ENCODE measurements at places on chromosomes 5 and 9. TPM values are rescaled to one million over a fixed set of nuclear protein-coding genes. Genes with fewer than 3 reads are reported as not detected.

FOXD4 gene
- total RNA-seq, result not detected

ENG gene
- total RNA-seq, result 6.8 TPM

CYLC2 gene
- total RNA-seq, result not detected

SLC34A1 gene
- not detected for total RNA-seq

GRCh38 chr9:71349218-71349617 is 227.8 kb upstream of the TRPM3 start:
- no peaks in the 10 kb centered on the region for H3K36me3 ChIP-seq
- no peak for DNase-seq
- no peak overlapping the region for H3K4me3 ChIP-seq
- no peaks in the 10 kb centered on the region for H3K4me1 ChIP-seq
- H3K27me3 ChIP-seq, result no peaks in the 10 kb centered on the region

- no peaks in the 10 kb centered on the region for H3K36me3 ChIP-seq
- no peak overlapping the region for H3K4me3 ChIP-seq
- H3K4me1 ChIP-seq, result no peaks in the 10 kb centered on the region
- peaks cover 3% of the 10 kb centered on the region for H3K27me3 ChIP-seq
Observed at GRCh38 chr5:174086751-174087150, 41.2 kb downstream of the NSG2 start.

- H3K4me3 ChIP-seq, result no peak overlapping the region
- no peaks in the 10 kb centered on the region for H3K4me1 ChIP-seq
- H3K36me3 ChIP-seq, result no peaks in the 10 kb centered on the region
- no peak overlapping the region for H3K27ac ChIP-seq
- no peaks in the 10 kb centered on the region for H3K27me3 ChIP-seq
- DNase-seq, result no peak
Observed at GRCh38 chr9:6549106-6549800, 96.3 kb downstream of the GLDC start.

GRCh38 chr5:112762113-112762810 is 24.6 kb downstream of the APC start:
- H3K4me3 ChIP-seq, result no peak overlapping the region
- H3K36me3 ChIP-seq, result no peaks in the 10 kb centered on the region
- no peaks in the 10 kb centered on the region for H3K4me1 ChIP-seq
- no peaks in the 10 kb centered on the region for H3K27me3 ChIP-seq
- no peak overlapping the region for H3K27ac ChIP-seq

DNA sequence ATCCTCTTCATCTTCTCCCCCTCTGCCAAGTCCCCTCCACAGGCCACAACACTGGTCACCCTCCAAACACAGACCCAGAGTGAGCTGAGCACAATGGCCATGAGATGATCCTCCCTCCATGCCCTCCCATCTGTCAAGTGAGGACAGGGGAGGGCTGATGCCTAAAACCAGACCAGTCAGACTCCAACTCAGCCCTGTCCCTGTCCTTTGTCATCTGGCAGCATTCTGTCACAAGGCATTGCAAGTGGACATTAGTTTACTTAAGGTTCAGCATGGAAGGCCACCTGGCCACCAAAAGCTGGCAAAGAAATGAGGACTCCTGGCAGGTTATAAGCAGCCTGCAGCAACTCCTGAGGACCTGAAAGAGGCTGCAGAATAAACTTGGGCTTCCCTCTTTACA is 136.2 kb upstream of the SLC30A5 start:
- H3K27ac ChIP-seq, result no peak overlapping the region
- H3K4me3 ChIP-seq, result no peak overlapping the region
- H3K4me1 ChIP-seq, result no peaks in the 10 kb centered on the region
- H3K36me3 ChIP-seq, result no peaks in the 10 kb centered on the region

DNA sequence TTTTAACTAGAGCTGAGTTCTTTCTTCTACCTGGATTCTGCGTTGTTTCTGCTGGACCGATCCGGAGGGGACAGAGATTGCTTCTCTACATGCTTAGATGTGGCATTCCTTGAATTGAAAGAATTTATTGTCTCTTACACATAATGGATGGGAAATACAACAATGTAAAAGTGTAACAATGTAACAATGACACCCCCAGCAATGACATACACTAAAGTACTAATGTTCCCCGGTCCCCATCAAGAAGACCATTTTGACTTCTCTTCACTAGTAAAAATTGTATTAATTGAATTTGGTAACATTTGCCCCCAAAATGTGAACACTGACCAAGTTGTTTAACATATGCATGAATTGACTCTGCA is 760.2 kb downstream of the TAF11L14 start:
- H3K36me3 ChIP-seq, result no peaks in the 10 kb centered on the region
- H3K4me1 ChIP-seq, result no peaks in the 10 kb centered on the region
- H3K4me3 ChIP-seq, result no peak overlapping the region
- no peak overlapping the region for H3K27ac ChIP-seq
- DNase-seq, result no peak

GRCh38 chr5:54975701-54976100 is 9.7 kb downstream of the ESM1 start:
- no peak overlapping the region for H3K27ac ChIP-seq
- H3K4me3 ChIP-seq, result no peak overlapping the region
- DNase-seq, result no peak
- H3K27me3 ChIP-seq, result no peaks in the 10 kb centered on the region
- peaks cover 4% of the 10 kb centered on the region for H3K4me1 ChIP-seq

- DNase-seq, result no peak
- H3K4me1 ChIP-seq, result no peaks in the 10 kb centered on the region
- H3K27me3 ChIP-seq, result no peaks in the 10 kb centered on the region
- no peak overlapping the region for H3K27ac ChIP-seq
- H3K4me3 ChIP-seq, result no peak overlapping the region
Observed at GRCh38 chr9:18149471-18150011, 324.4 kb upstream of the ADAMTSL1 start.

DNA sequence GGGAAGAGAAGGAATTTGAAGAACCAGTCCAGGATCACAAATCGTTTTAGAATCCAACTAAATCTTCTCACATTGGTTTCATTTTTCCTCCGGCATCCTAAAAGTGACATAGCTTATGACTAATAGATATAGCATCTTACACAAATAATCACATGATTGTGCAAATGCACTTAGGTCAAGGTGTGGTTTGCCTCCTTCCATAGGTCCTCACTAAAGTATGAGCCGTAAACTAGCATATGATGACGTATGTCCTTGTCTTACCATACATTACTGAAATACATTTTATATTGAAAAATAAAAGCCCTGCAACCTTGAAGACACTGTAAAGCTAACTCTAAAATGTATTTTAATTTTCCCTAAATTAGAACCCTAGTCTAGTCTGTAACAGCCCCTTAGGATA is 362.7 kb upstream of the ADAMTS16 start:
- H3K27me3 ChIP-seq, result no peaks in the 10 kb centered on the region
- no peak overlapping the region for H3K4me3 ChIP-seq
- no peaks in the 10 kb centered on the region for H3K36me3 ChIP-seq
- H3K4me1 ChIP-seq, result no peaks in the 10 kb centered on the region

- H3K27me3 ChIP-seq, result peaks cover 3% of the 10 kb centered on the region
- H3K27ac ChIP-seq, result no peak overlapping the region
- no peak for DNase-seq
- no peak overlapping the region for H3K4me3 ChIP-seq
Observed at GRCh38 chr9:7287986-7288385, 511.6 kb downstream of the DMAC1 start.
